ENCODE measurements at places on chromosomes 1 and 21.

GRCh38 chr1:33402206-33402605 is 28.7 kb downstream of the PHC2 start:
- no peak for DNase-seq

GRCh38 chr21:39555911-39556590 is 56.7 kb upstream of the B3GALT5 start:
- no peak for DNase-seq

DNA sequence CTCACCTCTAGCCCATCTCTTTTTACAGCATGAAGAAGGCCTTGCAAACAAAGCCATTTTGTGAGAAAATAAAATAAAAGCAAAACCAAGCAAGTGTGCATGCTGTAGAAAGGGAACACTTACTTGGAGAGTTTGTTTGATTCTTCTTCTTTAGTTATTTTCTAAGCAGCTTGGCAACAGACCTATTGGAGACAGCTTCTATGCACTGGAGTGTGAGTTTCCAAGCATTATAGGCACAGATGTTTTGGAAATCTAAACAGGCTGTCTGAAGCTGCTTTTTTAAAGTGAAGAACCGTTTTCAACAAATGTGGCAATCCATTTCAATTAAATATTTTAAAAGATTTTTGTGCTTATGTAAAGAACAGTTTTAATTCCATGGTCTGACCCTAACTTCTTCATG is 76.6 kb downstream of the NGF start:
- DNase-seq = no peak

GRCh38 chr1:35683012-35683411 is 35.7 kb downstream of the C1orf216 start:
- DNase-seq = no peak

GRCh38 chr1:86778569-86779239 is 74.3 kb downstream of the SH3GLB1 start:
- DNase-seq = no peak

DNA sequence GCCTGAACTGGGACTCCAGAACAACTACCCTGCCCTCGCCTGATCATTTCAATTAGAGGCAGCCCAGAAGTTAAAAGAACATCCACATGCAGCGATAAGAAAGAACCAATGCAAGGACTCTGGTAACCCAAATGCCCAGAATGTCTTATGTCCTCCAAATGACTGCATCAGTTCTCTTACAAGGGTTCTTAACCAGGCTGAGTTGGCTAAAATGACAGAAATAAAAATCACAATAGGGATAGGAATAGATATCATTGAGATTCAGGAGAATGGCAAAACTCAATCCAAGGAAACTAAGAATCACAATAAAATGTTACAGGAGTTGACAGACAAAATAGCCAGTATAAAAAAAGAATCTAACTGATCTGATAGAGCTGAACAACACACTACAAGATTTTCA is 80.1 kb upstream of the PTGFR start:
- DNase-seq = no peak

GRCh38 chr1:97368296-97368695 is 552.5 kb downstream of the DPYD start:
- no peak for DNase-seq

DNA sequence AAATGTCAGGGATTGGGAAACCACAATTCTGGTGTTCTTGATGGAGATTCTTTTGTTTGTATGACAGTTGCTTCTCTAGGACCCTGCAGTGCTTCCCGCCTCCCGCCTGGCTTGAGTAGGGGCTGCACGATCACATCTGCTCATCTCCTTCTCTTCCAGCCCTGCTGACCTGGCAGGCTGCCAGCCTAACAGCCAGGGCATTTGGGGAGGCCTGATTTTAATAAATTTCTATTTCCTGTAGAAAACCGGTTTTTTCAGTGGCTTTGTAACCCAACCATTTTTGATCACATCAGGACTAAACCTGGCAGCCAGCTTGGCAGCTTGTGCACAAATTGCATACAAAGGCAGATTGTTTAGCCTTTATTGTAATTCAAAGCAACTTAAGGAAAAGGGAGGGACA is 78.9 kb downstream of the UBE2U start:
- DNase-seq = peak; percentile 52

DNA sequence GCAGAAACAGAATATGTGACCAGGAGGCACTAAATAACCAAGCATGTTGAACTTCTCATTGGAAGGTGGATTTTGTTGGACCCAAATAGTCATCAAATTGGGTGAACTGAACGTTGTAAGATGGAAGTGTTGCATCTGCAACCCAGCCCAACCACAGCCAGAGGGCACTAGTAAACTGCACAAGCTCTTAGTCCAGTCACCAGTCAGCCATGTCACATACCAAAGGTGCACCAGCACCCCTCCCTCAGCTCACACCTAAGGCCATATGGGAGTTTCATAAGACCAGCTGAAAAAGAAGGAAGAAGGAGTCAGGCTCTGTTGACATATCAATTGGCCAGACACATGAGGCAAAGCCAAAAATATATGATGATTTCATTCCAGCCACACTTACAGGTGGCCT is 481.7 kb upstream of the NR5A2 start:
- DNase-seq = peak; percentile 61

GRCh38 chr1:92901699-92902405 is 59.4 kb downstream of the DIPK1A start:
- DNase-seq = no peak
